ENCODE measurements at places on chromosomes 6 and 20.

GRCh38 chr6:144360401-144360800 lies 75.3 kb downstream of the UTRN start:
- DNase-seq: no peak

DNA sequence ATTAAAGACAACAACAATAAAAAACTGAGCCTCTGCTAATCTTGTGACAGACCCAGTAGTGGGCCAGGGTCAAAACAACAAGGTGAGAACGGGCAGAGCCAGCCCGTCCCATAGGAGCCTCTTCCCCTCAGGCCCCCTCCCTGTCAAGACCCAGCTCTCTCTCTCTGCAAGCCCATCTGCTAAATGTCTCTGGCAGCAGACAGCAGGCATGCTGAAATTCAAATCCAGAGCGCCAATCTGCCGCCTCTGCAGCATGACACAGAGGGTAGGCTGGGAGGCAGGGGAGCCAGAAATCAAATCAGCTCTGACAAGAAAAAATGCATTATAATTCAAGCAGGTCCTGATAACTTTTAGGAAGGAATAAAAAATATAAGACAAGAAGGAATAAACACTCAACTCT lies 26.3 kb downstream of the METTL24 start:
- no peak for DNase-seq

- DNase-seq: no peak
Observed at GRCh38 chr6:128558924-128559323, 38.5 kb upstream of the PTPRK start.

- no peak for DNase-seq
Observed at GRCh38 chr6:100850174-100850573, 31.0 kb downstream of the ASCC3 start.
